NCI-H1105 treated with DMSO at 0.1 percent for 48 hours (cell line): ENCODE measurements at places on chromosomes 6 and 20.

DNA sequence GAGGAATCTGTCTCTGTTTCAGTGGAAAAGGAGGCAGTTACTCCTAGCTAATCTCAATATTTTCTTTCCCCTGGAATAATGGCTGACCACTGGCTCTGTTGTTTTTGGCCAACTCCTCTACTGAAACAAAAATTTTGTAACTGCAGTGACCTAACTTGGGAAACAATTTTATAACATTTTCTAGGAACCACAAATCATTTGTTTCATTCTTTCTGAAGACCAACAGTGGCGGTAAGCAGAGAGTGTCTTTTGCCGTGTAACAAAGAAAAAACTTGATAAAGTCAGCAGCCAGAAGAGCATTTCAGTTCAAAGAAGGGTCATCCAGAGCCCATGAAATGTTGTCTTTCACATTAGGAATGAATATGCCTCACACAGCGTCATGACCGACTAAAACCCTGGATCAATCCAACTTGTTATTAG is 11.8 kb upstream of the BFSP1 start:
- no peak for DNase-seq

GRCh38 chr6:39269961-39270360 is 40.7 kb upstream of the KCNK5 start:
- no peak for DNase-seq

GRCh38 chr6:114339706-114340105 is 3.1 kb downstream of the HS3ST5 start:
- DNase-seq: no peak

- DNase-seq: no peak
These were observed 27.7 kb upstream of the DUSP22 start for GRCh38 chr6:264626-265025.

GRCh38 chr6:170476360-170476759 is 76.7 kb downstream of the PSMB1 start:
- no peak for DNase-seq

DNA sequence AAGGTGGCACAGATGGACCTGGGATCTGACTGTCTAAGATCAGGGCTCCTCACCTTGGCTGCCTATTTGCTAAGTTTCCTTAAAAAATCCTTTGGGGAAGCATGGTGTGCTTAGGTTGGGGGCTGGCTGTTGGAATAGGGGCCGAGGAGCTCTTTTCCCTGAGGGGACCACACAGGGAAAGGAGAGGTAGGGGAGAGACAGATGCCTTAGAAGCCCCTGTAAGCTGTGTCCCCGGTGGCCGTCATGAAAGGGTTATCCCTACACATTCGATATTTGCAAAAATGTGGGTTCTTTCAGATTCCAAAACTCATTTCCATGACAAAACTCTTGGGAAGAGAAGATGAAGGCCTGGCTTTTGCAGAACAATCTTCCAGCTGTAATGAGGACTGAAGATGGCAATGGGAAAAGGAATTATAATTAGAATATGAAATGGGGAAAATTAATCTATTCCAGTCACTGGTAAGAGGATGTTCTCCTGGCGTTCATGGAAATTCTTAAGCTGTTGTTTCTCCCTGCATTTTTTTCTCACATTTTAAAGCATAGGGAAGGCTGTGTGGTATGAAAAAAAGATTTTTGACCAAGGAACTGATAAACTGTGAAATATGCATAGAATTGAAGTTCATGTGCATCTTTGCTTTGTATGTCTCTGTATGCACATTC is 53.8 kb downstream of the TOX2 start:
- DNase-seq: no peak
